Endothelial cell of umbilical vein (primary cell): ENCODE measurements at places on chromosomes 2 and 18. TPM values are rescaled to one million over a fixed set of nuclear protein-coding genes. Genes with fewer than 3 reads are reported as not detected.
A peak's percentile ranks its signal among the peaks of the same experiment; 100 is the strongest.

The SLC30A3 gene
- 9.2 and 16.7 TPM in 2 replicates for total RNA-seq

The GALNT3 gene
- total RNA-seq: 0.82 and 0.85 TPM in 2 replicates

The FBXO15 gene
- total RNA-seq: not detected in 2 replicates

DNA sequence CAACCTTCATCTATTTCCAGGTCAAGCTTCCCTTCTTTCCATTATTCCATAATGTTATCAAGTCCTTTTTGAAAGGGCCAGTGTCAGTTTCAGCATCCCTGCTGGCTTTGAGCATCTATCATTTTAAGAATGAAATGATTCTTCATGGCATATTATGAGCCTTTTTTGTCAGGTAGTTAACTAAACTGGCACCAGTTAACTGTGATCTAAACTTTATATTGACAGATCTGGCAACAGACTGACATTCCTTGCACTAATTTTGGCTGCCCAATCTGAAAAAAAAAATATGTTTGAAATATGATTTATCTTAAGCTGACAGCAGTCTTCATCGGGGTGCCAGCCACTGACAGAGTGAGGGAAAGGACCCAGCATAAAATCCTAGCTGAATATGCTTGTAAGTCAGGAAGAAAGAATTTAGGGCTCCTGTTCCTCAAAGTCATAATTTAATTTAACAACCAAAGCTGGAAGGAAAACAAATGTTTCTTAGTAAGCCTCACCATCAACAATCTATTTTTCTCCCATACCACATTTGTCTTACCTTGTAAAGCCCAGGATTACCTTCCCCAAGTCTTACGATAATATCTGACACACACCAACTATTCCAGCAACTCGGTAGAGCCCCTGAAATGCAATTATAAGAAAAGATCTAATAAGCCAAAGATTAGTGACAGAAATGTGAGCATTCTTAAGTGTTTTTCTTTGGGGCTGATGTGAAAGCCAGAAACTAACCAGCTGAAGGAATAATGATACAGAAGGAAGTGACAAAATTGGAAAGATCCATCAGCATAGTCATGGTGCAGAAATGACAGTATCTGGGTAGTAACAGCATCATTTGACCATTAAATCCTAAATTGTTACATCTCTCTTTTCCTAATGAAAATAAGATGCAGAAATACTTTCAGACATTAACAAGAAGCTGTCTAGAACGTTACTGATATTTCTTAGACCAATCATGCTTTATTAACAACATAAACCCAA, 228.1 kb downstream of the RBM43 start:
- no peaks in the 10 kb centered on the region for H3K36me3 ChIP-seq
- H3K4me3 ChIP-seq: no peak overlapping the region
- no peaks in the 10 kb centered on the region for H3K27me3 ChIP-seq
- H3K27ac ChIP-seq: no peak overlapping the region

- no peak overlapping the region for H3K27ac ChIP-seq
- H3K36me3 ChIP-seq: no peaks in the 10 kb centered on the region
Measured at GRCh38 chr18:48667276-48668254, 128.7 kb downstream of the CTIF start.

GRCh38 chr2:44954889-44955592, 13.5 kb downstream of the SIX3 start:
- H3K4me3 ChIP-seq: no peak overlapping the region
- peaks cover 16% of the 10 kb centered on the region for H3K4me1 ChIP-seq
- H3K36me3 ChIP-seq: no peaks in the 10 kb centered on the region
- H3K27ac ChIP-seq: no peak overlapping the region

DNA sequence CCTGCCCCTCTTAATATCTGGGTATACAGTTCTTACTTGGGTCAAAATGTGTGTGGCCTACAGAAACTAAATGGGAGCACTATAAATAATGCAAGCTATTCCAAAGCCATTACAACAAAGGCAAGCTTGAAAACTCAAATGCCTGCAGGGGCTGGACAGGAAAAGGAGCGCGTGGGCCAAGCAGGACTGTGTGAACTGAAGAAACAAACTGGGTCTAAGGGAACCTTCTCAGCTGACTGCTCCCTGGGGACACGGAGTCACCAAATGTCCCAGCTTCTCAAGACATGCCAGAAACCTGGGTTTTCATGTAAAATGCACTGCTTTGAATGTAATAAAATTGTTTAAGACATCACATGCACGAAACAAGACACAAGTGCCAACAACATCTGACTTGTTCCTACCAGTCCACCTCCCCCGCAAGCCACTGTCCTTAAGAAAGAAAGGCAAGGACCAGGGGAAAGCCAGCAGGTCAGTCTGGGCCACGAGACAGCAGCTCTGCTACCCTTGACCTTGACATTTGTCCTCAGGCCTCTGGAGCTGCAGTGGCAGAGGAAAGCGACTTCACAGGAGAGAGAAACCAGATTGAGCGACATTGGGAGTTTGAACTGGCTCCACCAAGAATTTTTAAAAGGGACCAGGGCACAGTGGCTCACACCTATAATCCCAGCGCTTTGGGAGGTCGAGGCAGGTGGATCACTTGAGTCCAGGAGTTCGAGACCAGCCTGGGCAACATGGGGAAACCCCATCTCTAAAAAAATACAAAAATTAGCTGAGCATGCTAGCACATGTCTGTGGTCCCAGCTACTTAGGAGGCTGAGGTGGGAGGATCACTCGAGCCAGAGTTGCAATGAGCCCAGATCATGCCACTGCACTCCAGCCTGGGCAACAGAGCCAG, 89.7 kb upstream of the SH3BP4 start:
- no peaks in the 10 kb centered on the region for H3K4me1 ChIP-seq
- DNase-seq: peak; percentile 32
- no peaks in the 10 kb centered on the region for H3K27me3 ChIP-seq
- H3K4me3 ChIP-seq: no peak overlapping the region
- H3K36me3 ChIP-seq: no peaks in the 10 kb centered on the region

DNA sequence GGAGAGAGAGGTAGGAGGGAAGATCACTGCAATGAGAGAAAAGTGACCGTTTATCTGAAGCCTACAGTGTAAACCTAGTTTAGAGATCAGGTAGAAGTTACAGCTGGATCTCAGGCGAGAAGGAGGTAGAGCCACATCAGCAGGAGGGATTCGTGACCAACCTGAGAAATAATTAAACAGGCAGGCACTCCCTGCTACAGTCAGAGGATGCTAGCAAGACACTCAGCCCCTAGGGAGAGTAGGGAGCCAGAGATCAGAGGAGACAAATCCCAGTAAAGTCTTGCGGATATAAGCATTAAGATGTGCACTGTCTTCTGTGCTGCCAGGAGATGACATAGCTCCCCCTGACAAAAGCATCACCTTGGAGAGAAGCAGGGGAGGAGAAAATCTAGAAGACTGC, 629.1 kb upstream of the SLC39A10 start:
- no peak for DNase-seq
- no peak overlapping the region for H3K4me3 ChIP-seq
- H3K36me3 ChIP-seq: no peaks in the 10 kb centered on the region
- H3K27ac ChIP-seq: no peak overlapping the region

DNA sequence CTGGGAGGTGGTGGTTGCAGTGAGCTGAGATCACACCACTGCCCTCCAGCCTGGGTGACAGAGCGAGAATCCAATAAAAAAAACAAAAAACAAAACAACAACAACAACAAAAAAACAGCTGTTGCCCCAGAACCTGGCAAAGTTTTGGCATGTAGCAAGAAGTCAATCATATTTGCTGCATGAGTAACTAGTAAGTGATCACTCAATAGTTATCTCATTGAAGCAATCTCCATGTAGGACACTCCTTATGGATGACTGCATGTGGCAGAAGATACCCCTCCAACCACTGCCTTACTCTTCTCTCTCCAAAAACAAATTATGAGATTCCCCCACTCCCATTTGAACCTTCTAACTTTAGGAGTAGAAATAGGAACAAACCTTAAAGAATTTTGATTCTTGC, 113.7 kb downstream of the TTC27 start:
- no peak overlapping the region for H3K27ac ChIP-seq
- H3K4me1 ChIP-seq: no peaks in the 10 kb centered on the region
- DNase-seq: no peak
- no peaks in the 10 kb centered on the region for H3K27me3 ChIP-seq
- H3K4me3 ChIP-seq: no peak overlapping the region

DNA sequence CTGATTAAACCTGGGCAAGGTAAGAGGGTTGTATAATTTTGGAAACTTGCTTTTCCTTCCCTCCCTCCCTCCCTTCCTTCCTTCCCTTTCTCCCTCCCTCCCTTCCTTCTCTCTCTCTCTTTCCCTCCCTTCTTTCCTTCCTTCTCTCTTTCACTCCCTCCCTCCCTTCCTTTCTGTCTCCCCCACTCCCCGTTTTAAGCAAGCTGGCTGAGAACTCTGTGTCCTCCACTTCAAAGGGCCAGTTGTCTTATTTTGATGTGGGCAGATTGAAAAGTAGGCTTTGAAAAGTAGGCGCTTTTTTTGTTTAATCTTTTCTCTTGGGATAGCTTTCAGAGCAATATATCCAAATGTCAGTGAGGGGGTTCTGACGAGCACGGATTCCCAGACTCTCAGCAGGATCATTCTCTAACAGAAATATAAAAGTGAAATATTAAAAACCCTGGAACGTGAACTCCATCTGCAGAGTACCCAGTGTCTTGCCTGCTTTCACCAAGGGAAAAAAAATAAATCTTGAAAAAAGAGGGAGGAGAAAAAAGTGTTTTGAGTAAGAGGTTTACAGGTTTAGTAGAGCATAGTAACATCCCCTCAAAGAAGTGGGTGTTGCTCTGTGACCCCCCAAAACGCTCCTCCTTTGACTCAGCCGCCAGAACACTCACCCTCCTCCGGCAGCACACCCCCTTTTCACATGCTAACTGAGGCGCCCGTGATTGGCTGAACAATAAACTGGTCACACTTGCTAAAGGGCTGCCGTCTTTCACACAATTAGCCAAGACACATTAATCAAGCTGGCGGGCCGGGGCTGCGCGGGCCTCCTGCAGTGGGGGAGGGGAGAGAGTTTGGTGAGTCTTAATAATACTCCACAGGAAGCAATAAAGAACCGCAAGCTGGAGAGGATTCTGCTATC, 52.2 kb downstream of the CDK15 start:
- no peaks in the 10 kb centered on the region for H3K36me3 ChIP-seq
- DNase-seq: peak; percentile 58
- H3K4me1 ChIP-seq: peaks cover 15% of the 10 kb centered on the region
- H3K27ac ChIP-seq: no peak overlapping the region

The CPLX4 gene
- not detected in 2 replicates for total RNA-seq

The CACNB4 gene
- 0.30 and 0.58 TPM in 2 replicates for total RNA-seq

- H3K27me3 ChIP-seq: no peaks in the 10 kb centered on the region
- no peaks in the 10 kb centered on the region for H3K36me3 ChIP-seq
- DNase-seq: no peak
- H3K4me3 ChIP-seq: no peak overlapping the region
Measured at GRCh38 chr2:53210538-53210937, 557.1 kb upstream of the CHAC2 start.

- no peaks in the 10 kb centered on the region for H3K27me3 ChIP-seq
- no peak for DNase-seq
- no peak overlapping the region for H3K27ac ChIP-seq
- no peaks in the 10 kb centered on the region for H3K36me3 ChIP-seq
Measured at GRCh38 chr2:208978946-208979345, 444.9 kb upstream of the MAP2 start.

- H3K27me3 ChIP-seq: no peaks in the 10 kb centered on the region
- no peak for DNase-seq
- H3K27ac ChIP-seq: no peak overlapping the region
- H3K36me3 ChIP-seq: peaks cover 2% of the 10 kb centered on the region
- H3K4me3 ChIP-seq: no peak overlapping the region
Measured at GRCh38 chr2:241770936-241771285, 5.7 kb upstream of the GAL3ST2 start.
